ENCODE measurements at places on chromosomes 5 and 9.
A peak's percentile ranks its signal among the peaks of the same experiment; 100 is the strongest.

GRCh38 chr5:25892211-25892610 is 1146.2 kb downstream of the CDH9 start:
- no peak for DNase-seq

DNA sequence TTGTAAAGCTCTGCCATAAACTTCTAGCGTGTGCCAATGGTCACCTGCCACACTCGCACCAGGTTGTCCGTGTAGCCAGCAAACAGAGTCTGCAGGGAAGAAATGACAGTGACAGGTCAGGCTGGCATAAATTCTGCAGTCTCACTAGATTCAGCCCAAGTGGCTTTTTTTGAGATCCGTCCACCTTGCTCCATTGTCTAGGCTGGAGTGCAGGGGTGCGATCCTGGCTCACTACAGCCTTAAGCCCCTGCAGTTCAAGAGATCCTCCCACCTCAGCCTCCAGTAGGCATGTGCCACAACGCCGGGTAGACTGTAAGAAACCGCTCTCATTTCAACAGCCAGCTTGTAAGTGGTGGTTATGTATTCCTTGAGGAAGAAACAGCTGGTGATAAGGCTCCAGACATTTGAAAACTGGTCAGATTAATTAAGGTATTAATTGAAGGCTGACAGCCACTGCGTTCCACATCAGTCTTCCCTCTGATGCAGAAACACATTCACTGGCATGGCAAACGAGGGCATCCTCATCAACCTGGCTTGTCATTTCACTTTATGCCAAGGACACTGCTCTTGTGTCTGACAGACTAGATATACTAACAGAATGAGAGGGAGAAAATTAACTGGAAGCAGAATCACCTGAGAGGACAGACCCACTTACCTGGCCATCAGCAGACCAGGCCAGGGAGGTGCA is 6.6 kb downstream of the RACK1 start:
- DNase-seq, result no peak

DNA sequence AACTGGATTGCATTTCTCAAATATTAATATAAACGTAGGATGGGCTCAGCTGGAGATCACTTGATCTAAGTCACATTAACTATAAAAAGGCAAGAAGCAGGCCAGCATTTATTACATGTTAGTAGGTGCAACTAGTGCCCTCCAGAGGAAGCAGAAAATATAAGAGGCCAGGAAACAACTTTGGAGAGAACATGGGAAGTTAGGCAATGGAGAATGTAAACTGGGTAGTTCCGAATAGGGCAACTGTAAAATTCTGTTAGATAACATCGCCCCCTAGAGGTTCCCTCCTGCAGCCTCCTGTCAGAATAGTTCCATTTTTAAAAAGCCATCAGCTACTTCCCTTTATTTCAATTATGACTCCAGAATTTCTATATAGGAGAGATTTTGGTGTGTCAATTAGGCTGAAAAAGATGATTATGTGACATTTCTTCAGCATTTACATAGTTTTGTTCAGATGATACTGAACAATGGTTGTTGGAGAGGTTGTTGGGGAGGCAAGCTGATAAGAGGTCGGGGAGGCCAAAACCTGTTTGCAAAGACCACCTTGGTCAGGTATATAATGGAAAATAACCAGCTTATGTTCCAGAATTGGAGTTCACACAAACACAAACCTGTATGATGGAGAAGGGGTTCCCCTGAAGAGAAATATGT is 22.4 kb downstream of the CCL28 start:
- no peak for DNase-seq

DNA sequence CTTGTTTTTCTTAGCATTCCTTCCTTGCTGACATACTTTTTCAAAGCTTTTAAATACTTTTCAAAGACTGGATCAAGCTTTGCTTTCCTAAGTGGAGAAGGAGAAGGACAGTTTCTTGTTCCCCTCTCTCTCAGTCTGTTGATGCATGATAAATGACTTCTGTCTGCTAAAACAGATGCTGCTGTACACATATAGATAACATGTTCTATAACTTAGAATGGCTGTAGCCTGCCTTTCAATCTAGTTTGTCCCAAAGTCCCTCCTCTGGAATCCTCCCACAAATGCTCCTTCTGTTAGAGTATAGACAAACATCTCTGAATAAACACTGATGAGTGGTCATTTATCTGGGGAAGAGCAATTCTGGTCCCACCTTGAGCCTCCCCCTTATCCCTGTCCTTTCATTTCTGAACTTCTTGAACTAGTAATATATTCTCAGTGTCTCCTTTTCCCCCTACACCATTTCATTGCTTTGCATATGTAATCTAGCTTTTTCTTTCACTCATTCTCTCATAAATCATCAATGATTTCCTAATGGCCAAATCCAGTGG is 5.4 kb upstream of the HEMGN start:
- no peak for DNase-seq

- no peak for DNase-seq
Measured at GRCh38 chr5:178330791-178331404, 98.3 kb upstream of the PHYKPL start.

DNA sequence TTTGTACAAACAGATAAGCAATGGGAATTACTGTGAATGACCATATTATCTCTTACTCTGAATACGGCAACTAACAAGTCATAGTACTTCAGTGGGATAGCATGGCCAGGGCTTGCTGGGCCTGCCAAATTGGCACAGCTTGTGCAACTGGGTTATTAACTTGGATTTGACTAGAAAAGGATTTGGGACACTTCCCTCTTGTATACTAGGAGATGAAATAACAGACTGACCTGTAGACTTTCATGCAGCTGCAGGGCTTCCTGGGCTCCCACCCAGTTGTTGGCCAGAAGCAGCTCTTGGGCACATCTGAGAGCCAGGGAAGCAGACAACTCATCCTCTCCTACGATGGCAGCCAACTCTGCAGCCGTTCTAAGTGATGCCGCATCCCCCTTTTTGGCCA is 39.8 kb downstream of the CNOT8 start:
- DNase-seq, result no peak

DNA sequence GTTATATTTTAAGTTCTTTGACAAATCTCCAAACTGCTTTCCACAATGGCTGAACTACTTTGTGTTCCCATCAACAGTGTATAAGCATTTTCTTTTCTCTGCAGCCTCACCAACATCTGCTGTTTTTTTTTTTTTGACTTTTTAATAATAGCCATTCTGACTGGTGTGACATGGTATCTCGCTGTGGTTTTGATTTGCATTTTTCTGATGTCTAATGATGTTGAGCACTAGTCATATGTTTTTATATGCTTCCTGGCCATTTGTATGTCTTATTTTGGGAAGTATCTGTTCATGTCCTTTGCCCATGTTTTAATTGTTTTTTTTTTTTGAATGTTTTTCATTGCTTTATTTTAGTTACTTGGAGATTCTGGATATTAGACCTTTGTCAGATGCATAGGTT is 196.6 kb downstream of the PLK2 start:
- DNase-seq, result no peak

- no peak for DNase-seq
Measured at GRCh38 chr5:137016783-137017324, 482.3 kb downstream of the SPOCK1 start.

GRCh38 chr5:172860520-172861443 is 26.7 kb downstream of the ERGIC1 start:
- DNase-seq, result no peak

GRCh38 chr5:86143837-86144236 is 473.9 kb upstream of the COX7C start:
- no peak for DNase-seq

DNA sequence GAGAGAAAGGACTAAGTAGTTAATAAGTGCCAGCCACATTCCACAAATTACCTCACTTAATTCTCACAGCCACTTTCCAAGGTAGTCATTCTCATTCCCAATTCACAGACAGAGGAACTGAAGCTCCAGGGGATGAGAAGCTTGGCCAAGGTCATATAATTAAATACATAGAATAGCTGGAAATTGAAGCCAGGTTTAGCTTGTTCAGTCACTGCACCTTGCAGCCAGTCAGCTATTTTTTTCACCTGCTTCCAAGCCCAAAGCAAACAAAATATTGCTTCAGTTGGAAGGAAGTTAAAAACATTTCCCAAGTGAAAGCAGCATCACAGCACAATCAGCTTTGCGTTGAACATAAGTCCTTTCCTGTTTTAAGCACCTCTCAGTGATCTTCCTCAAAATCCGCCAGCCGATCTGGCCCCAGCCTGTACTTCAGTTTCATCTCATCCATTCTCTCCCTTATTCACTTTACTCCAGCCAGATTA is 4.8 kb downstream of the ALDH1A1 start:
- no peak for DNase-seq

DNA sequence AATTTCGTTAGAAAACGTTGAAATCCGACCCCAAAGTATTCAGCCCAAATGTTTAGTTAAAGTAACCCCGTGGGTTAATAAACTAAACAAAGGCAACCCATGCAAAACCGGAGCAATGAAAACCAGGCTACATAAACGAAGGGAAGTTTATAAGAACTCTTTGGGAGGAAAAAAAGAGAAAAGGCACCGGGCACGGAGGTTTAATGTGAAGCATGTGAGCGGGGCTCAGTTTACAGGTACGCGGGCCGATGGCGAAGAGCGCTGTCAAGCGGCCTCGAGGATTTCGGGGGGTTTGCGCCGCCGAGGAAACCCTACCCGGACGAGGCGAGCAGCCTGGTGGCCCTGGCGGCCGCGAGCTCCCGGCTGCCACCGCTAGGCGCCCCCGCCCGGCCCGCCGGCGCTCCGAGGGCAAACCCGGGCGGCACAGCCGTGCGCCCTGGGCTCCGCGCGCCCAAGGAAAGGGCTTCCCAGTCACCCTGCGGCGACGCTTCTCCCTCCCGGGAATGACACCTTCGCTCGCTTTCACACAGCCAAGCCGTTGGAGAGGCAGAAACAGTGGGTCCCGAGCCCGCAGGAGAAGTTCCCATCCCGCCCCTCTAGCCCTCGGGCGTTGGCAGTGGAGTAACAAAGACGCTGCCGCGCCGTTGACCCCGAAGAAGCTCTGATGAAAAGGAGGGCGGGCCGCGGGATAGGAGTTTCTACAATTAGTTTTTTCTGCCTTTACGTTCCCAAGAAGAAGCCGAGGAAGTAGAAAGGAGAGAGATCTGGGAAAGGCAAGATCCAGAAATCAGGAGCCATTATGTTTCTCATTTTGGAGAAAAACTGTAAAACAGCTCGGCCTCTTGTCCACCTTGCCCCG is 126.0 kb downstream of the TMEM174 start:
- DNase-seq, result no peak

DNA sequence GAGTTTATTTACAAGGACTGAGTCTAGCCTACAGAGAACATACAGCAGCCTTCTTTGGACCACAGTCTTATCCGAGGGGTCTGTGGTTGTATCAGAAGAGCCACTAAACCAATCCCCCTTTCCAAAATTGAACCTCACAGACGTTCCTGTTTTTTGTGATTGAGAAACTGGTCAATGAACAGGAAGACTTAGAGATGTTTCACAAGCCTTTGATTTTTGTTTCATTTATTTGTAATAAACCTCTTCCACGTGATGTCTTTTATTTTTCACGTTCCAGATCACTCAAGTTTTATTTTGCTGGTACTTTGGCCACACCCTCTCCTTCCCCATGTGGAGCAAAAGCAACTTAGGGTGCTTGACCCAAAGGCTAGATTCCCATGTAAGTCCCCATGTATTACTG is 16.1 kb downstream of the CCT5 start:
- DNase-seq, result no peak

DNA sequence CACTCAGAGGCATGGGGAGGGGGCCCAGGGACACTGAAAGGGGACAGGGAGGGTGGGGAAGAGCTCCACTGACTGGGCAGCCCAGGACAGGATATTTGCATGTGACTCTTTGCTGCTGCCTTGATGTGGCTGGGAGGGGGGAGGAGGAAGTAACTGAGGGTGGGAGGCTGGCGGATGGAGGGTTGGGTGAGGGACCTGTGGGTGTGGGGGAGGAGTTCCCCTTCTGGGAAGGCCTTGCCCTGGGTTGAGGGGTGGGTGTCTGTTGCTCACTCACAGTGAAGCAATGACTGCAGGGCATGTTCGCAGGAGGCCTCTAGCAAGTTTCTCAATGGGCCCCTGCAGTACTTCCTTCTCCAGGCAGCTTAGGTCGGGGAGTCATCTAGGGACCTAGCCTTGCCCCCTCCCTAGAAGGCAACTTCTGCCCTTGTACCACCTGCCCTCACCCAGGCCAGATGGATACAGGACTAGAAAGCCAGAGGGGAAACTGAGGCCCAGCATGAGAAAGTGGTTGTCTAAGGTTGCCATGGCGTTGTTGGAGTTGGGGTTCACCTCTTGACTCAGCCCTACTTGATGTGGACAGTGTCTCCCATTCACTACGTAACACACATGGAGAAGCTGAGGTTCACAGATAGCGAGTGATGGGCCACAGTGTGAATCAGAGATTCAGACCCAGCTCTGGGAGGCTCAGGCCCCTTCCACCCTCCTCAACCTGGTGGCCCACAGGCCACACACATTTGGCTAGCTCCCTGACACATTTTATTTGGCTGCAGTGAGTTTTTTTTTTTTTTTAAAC is 3.0 kb downstream of the GRK6 start:
- peak; percentile 60 for DNase-seq

DNA sequence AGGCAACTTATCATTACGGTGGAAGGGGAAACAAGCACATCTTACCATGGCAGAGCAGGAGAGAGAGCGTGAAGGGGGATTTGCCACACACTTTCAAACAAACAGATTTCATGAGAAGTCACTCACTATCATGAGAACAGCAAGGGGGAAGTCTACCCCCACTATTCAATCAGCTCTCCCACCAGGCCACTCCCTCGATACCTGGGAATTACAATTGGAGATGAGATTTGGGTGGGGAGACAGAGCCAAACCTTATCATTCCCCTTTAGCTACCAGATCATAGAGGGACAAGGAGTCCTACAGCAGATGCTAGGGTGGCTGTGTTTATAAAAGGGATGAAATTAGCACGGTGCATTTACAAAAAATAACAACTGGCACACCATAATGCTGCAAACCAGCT is 2149.4 kb upstream of the ACO1 start:
- DNase-seq, result no peak

DNA sequence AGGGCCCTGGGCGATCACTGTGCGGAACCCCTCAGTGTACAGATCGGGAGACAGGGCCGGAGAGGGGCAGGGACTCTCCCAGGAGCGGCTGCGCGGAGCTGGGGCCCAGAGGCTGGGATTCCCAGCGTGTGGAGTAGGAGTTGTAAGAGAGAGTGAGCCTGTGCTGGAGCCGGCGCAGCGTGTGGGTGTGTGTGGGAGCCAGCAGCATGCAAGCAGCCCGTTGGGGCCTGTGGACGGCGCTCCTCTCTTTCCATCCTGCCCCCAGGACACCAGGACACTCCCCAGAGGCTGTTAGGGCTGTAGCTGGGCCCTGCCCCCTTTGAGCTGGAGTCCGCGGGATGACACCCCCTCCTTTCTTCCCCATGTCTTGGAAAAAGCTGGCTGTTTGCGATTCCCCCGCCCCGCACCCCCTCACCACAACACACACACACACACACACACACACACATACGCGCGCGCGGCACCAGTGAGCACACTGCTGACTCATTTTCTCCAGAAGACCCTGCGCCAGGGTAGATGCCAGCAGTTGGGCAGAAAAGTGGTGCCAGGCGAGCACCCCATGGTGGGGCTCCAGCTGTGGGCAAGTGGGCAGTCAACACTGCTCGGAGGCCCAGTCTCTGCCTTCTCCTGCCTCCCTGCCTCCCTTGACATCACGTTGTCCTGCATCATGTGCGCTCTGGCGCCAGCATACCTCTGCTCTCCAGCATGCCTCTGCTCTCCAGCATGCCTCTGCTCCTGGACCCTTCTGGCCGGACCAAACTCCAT is 1.5 kb downstream of the COL27A1 start:
- DNase-seq, result no peak
